ENCODE measurements at places on chromosomes 3 and 15. TPM values are rescaled to one million over a fixed set of nuclear protein-coding genes. Genes with fewer than 3 reads are reported as not detected.

Gene CLDN18
- total RNA-seq = 6.7 TPM

Gene TMEM207
- total RNA-seq = not detected

Gene PRTG
- total RNA-seq = 1.4 TPM

Gene IP6K1
- 46.1 TPM for total RNA-seq

Gene DAZL
- not detected for total RNA-seq

Gene STARD9
- 9.8 TPM for total RNA-seq

Gene CKMT1A
- 65.4 TPM for total RNA-seq

Gene TFDP2
- total RNA-seq = 106 TPM

Gene ZFAND6
- 64.5 TPM for total RNA-seq

Gene STRIT1
- total RNA-seq = 0.72 TPM

Gene ATP13A5
- total RNA-seq = 0.86 TPM

Gene INSYN1
- total RNA-seq = 13.8 TPM

Gene PLSCR5
- not detected for total RNA-seq

GRCh38 chr3:43197181-43197580, 89.2 kb upstream of the SNRK start:
- DNase-seq = no peak

DNA sequence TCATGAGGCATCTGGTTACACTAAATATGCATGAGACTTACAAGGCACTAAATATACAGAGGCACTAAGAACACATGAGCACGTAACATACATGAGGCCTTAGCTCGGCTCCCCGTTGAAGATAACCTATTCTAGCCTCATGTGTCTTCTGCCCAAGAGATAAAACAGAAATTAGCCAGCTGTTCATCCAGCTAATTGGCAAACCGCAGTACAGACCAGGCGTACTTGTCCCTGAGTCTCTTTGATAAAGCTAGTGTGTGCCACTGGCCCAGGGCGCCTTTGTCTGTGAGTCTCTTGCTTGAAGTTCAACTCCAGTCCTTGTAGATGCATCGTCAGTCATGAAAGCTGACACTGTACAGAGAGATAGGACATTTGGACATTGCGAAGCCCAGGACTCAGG, 121.9 kb upstream of the SPATA12 start:
- no peak for DNase-seq

DNA sequence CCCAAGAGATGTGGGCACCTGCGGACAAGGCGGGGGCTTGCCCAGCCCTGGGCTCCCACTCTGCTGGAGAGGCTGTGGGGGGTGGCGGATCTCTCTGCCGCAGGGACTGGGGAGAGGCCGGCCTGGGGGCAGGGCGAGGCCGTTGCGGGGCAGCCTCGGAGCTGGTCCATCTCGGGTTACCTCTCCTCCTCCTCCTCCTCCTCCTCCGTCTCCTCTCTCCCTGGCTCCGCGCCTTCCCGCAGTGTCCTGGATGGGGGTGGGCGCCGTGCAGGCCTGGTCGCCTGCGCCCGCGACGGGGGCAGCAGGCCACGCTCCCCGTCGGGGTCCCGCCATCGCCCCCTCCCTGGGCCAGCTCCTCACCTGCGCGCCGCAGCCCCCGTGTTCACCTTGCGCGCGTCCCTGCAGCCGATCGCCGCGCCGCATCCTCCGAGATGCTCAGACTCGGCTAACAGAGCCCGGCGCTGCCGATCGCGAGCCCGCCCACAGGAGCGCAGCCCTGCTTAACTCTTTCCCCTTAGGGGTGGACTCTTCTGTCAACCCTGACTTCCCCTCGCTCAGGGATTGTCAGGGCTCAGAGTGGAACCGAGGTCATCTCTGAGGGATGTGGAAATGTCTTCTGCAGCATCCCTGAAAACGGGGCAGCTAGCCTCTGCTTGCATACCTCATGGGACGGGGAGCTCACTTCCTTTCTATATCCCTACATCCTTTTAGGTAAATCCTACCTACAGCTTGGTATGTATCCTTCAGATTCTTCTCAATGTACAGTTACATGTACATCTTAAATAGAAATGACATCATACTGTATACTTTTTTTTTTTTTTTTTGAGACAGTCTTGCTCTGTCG, at the start of gene PRRT3:
Gene PRRT3, minus strand, starts transcription at position 447 of the 844 bp plus-strand sequence. CDS start 2,293 bp downstream, outside the sequence.
- DNase-seq = no peak

GRCh38 chr3:64766440-64766839, 78.6 kb upstream of the ADAMTS9 start:
- no peak for DNase-seq

DNA sequence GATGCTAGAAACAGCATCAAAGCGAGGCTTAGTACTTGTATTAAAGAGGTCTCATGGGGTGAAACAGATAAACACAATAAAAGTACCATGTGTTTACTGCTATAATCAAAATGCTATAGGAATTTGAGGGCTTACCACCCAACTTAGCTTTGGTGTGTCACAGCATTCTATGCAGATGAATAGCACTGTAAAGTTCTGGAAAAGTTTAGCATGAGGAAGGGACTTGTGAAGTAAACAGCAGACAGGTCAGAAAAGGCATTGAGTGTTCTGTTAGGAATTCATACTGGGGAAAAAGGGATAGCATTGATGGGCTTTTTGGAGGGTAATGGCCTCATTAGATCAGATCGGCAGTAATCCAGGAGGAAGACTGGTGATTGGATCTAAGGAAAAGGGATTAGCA, 505.3 kb downstream of the NLGN1 start:
- DNase-seq = no peak

GRCh38 chr15:38332711-38333110, 80.1 kb downstream of the SPRED1 start:
- DNase-seq = no peak

GRCh38 chr3:46110701-46111493, 83.6 kb upstream of the XCR1 start:
- DNase-seq = peak; percentile 52

DNA sequence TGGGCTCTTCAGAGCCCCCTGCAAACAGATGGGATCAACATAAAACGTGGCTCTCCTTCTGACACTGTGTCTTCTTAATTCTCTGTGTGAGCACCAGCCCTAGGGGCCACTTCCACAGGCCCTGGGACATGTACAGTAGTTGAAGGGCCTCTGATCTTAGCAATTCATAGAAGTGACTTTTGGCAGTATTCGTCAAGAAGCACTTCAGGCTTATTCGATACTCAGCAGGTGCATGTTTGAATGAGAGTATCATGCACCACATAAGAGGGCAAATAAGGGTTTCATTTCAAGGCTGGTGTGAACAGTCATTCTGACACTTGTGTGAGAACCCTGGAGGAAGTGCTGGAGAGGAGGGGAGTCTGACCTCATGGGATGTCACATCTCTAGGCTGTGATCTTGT, 113.9 kb downstream of the GABRG3 start:
- no peak for DNase-seq

GRCh38 chr3:55571913-55572312, 84.8 kb upstream of the WNT5A start:
- DNase-seq = peak; percentile 21

GRCh38 chr15:39497016-39497758, 83.7 kb upstream of the THBS1 start:
- no peak for DNase-seq

DNA sequence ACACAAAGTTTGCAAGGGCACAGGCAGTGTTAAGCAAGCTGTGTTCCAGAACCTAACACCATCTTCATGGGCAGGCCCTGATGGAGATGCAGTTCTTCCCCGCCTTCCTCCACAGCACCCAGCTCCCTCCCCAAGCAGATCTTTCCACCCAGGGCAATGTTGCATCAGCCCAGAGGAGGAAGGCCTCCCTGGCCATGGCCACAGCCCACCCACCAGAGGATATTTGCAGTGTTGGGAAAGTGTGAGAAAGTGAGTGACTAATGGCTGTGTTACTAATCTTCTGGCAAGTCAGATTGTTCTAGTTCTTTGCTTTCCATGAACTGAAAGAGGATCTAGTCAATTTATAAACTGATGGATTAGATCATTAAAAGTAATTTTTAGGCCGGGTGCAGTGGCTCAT, 42.0 kb upstream of the ATP10A start:
- DNase-seq = no peak

GRCh38 chr3:174342171-174342570, 517.0 kb upstream of the NAALADL2 start:
- no peak for DNase-seq

DNA sequence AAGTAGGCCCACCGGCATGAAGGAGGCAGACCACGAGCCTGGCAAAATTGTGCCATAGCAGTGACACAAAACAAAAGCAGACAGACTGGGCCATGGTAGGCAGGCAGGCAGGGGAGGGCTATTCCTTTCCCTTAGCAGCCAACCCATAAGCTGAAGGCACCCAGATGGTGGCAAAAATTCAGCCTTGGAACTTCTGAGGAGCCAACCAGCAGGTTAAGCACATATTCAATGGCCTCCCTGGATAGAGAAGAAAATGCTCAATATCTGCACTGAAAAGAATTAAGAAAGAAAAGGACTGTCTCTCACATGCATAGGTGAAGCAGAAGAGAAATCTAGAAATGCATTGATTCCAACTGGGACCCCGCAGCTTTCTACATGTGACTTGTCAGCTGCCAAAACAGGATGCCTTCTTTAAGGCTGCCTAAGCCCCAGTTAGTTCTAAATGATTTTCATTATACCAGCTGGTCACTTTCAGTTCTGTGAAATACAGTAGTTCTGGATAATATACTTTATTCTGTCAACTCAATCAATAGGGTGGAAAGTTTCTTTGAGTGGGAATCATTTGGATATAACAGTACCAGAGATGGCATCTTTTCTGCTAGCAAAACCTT, 2.7 kb downstream of the PRICKLE2 start:
- no peak for DNase-seq

DNA sequence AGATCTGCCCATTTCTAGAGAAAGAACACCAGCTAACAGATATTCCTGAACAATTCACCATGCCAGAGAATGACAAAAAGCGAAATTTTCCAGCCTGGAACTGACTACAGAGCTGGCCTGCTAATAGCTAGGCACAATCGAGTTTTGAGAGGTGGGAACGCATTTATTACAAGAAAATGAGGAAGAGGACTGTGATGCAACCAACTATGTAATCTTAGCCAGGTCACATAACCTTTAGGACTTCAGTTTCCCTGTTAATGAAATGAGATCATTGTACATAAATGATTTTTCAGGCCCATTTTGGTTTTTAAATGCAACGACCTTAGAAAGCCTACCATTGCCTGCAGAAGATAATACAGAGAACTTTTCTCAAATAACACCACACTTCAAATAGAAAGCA, 72.1 kb upstream of the SETMAR start:
- DNase-seq = no peak

GRCh38 chr3:27657871-27658270, 64.3 kb downstream of the EOMES start:
- no peak for DNase-seq

- no peak for DNase-seq
Measured at GRCh38 chr3:56459719-56460118, 8.5 kb downstream of the ERC2 start.

DNA sequence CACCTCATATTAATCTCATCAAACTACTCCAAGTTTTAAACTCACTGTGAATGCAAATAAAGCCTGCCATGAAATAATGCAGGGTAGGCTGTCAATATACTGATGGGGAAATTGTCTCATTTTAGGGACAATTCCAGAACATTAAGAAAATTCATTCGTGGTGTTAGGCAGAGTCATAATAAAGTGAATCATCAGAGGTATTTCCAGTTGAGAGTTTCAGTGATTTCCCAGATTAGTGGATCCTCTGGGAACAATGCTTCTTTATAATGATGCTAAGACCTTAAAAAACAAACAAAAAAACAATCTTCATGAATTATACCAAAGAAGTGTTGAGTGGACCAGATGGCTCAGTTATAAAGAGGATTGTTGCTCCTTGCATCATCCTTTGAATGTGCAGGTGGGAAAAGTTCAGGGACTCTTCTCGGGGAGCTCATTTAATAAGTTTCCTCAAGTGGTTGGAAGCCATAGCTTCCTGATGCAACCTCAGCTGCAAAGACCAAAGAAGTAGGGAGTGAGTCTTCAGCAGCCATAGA, 360.9 kb upstream of the TRIM42 start:
- no peak for DNase-seq

DNA sequence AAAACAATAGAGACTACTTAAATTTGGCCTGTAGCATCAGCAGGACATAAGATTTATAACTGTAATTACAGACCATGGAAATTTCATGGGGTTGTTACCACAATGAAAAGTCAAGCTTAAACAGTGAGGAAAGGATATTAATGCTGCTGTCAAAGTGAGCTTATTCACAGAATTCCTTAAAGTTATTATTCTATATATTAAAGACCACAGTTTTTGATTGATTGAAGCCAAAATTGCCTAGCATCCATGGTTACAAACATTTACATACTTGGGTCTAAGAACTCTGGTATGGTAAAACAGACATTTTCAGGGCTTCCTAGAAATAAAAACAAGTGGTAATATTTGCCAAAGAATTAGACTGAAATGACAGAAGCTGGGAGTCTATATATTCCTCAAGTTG, 248.6 kb downstream of the ATP8B4 start:
- DNase-seq = no peak

- DNase-seq = no peak
Measured at GRCh38 chr15:26972636-26973035, 1.7 kb downstream of the GABRG3 start.

GRCh38 chr3:15443826-15444524, 16.6 kb downstream of the EAF1 start:
- DNase-seq = no peak

DNA sequence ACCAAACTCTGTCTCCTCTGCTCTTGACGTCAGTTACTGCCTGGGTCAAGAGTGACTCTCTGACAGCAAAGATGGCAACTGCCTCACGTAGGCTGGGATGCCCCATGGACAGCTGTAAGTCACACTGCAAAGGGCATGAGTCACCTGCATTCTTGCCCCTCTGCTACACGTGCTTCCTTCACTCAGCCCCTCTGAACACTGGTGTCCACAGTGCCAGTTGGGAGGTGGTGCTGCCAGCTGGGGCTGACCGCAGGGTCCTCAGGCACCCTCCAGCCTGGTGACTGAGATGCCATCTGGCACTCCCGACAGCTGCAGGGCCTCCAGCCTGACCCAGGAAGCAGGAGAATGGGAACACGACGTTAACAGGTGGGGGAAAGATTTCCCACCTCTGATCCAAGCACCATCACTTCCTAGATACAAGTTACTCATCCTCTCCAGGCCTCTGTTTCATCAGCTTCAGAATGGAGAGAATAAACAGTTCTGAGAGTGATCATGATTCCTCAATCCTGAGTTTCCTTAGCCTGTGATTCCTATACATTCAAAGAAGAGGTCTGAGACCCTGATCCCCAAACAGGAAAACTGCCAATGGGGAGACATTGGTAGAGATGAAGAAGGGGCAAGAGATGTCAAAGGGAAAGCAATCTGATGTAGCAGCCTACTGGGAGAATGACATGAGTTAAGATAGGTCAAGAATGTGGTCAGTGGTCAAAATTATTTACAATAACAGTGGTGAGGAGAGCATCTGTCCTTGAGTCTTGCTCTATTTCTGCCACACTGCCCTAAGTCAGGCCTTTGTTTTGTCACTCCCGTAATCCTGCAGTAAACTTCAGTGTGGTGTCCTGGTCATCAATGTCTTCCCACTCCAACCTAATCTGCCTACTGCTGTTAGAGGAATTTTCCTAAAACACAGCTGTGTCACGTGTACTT, 86.1 kb upstream of the BCL6 start:
- DNase-seq = no peak

GRCh38 chr3:74591946-74592345, 22.5 kb downstream of the CNTN3 start:
- no peak for DNase-seq
